ENCODE measurements at places on chromosomes 12 and 14.

GRCh38 chr14:89767861-89768268, 186.7 kb downstream of the EFCAB11 start:
- DNase-seq, result peak; percentile 66

- no peak for DNase-seq
Measured at GRCh38 chr14:91250912-91251311, 6.4 kb upstream of the GPR68 start.

GRCh38 chr14:81478446-81478845, 55.2 kb downstream of the SEL1L start:
- DNase-seq, result no peak

- DNase-seq, result no peak
Measured at GRCh38 chr14:38108681-38109080, 99.0 kb upstream of the SSTR1 start.

- peak; percentile 89 for DNase-seq
Measured at GRCh38 chr14:94180655-94181271, 6.6 kb downstream of the PPP4R4 start.

DNA sequence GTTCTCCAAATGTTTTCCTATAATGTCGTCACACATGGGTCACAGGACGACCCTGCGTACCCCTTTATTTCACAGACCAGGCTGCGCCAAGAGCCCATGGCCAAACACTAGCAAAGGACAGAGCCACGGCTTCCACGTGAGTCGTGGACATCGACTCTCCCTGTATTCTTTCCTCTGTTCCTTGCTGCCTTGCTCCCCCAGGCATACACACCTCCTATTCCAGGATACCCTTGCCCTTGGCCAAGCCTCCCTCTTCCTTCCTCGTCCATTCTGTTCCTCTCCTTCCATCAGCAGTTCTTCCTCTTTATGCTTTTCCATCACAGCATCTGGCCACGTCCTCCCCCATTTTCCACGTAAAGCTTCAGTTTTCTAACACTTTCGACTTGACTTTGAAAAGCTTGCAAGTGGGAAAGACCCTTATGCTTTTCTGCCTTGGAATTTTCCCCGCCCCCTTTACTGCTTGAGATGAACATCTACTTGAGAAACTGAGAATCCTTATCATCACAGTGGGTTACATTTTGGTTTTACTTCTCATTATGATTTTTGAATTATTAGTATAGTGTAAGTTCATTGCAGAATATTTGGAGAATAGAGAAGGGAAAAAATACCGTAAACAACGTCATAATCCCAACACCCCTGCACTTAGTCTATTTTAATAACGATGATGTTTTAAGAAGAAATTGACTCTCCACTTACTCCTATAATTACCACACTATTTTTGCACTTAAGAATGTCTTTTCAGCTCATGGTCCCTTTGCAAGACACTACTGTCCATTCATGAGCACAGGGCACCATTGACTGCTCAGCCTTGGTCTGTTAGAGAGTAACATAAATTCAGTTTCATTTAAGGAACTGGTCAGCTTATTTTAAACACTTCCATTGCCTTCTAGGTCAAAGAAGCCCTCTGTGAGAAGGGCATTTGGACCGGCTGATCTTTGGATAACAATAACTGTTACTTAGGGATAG, 15.8 kb upstream of the NINJ2 start:
- no peak for DNase-seq

- no peak for DNase-seq
Measured at GRCh38 chr14:100105357-100106169, 40.3 kb downstream of the EVL start.
